ENCODE measurements at places on chromosomes 16 and 17.

- no peaks in the 10 kb centered on the region for H3K4me1 ChIP-seq
- no peaks in the 10 kb centered on the region for H3K36me3 ChIP-seq
- no peak overlapping the region for H3K27ac ChIP-seq
- peaks cover 3% of the 10 kb centered on the region for H3K27me3 ChIP-seq
- no peak overlapping the region for H3K4me3 ChIP-seq
Measured at GRCh38 chr16:55052348-55052734, 121.7 kb downstream of the IRX5 start.

GRCh38 chr16:68086860-68087268 is 1.7 kb downstream of the NFATC3 start:
- H3K36me3 ChIP-seq = no peaks in the 10 kb centered on the region
- H3K4me3 ChIP-seq = peak overlapping the region; percentile 71
- DNase-seq = peak; percentile 24
- peak overlapping the region; percentile 17 for H3K27ac ChIP-seq
- H3K27me3 ChIP-seq = no peaks in the 10 kb centered on the region

- no peak overlapping the region for H3K27ac ChIP-seq
- DNase-seq = no peak
- H3K27me3 ChIP-seq = no peaks in the 10 kb centered on the region
- H3K4me3 ChIP-seq = no peak overlapping the region
- H3K36me3 ChIP-seq = no peaks in the 10 kb centered on the region
Measured at GRCh38 chr17:73182616-73183310, 10.1 kb upstream of the COG1 start.

GRCh38 chr17:19773534-19773933 is 25.4 kb upstream of the ALDH3A1 start:
- H3K27me3 ChIP-seq = no peaks in the 10 kb centered on the region
- peaks cover 4% of the 10 kb centered on the region for H3K4me1 ChIP-seq
- no peak overlapping the region for H3K4me3 ChIP-seq

DNA sequence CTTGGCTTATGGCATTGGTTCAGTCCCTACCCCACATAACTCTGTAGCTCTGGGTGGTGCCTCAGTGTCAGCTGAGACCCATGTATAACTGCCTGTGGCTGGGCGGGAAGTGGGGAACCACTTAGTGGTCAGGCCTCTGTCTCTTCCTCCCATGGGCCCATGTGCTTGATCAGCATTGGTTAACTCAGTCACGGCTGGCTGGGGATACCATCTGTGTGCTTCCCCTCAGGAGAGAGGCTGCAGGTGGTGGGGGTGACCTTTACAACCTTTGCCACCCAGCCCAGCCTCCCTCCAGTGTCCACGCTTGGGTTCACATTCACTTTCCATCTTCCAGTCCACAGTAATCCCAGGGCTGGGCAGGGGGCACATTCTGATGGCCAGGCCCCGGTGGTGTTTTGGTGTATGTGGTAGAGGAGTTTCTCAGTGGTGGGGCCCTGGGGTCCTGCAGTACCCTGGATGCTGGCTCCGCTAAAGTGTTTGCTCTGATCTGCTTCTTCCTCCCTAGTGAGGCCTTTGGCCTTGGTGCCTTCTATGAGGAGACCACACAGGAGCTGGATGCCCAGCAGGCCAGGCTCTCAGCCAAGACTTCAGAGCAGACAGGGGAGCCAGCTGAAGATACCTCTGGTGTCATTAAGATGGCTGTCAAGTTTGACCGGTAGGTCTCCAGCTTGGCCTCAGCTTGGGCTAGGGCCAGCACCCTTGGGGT is 10.2 kb upstream of the NFATC3 start:
- peaks cover 5% of the 10 kb centered on the region for H3K4me1 ChIP-seq
- H3K27ac ChIP-seq = no peak overlapping the region
- no peak overlapping the region for H3K4me3 ChIP-seq
- peaks cover 22% of the 10 kb centered on the region for H3K36me3 ChIP-seq
- no peaks in the 10 kb centered on the region for H3K27me3 ChIP-seq

DNA sequence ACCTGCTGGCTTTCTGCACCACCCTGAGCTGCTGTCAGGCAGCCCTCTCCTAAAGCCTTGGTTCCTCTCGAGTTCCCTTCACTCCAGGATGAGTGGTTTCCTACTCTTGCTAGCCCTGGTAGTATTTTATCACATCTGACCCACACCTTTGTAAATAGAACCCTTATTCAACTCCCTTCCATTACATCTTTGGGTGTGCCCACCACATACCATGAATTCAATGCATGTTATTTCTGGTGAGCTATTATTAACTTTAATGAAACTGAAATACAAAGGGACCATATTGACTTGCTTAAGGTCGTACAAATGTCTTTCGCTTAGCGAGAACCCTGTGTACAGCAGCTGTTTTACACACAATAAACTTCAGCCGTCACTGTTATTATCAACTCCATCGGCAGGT is 521.3 kb downstream of the GRIN2A start:
- H3K36me3 ChIP-seq = no peaks in the 10 kb centered on the region
- no peak for DNase-seq
- no peaks in the 10 kb centered on the region for H3K4me1 ChIP-seq
- H3K27ac ChIP-seq = no peak overlapping the region

DNA sequence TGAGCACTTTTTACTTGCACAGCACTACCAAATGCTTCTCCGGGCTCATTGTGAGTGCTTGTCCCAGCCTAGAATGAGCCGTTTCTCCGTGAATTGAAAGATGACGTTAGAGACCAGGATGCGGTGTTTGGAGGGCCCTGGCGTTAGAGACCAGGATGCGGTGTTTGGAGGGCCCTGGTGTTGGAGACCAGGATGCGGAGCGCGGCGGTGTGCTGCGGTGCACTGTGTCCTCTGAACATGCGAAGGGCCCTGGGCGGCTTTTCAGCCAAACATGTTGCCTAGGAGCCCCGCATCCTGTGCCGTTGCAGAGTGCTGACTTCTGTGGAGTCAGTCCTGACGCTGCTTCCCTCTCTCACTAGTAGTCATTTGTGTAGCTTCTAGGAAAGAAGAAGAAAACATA is 42.7 kb downstream of the BANP start:
- H3K4me3 ChIP-seq = no peak overlapping the region
- H3K36me3 ChIP-seq = no peaks in the 10 kb centered on the region
- no peaks in the 10 kb centered on the region for H3K27me3 ChIP-seq
- no peak overlapping the region for H3K27ac ChIP-seq

DNA sequence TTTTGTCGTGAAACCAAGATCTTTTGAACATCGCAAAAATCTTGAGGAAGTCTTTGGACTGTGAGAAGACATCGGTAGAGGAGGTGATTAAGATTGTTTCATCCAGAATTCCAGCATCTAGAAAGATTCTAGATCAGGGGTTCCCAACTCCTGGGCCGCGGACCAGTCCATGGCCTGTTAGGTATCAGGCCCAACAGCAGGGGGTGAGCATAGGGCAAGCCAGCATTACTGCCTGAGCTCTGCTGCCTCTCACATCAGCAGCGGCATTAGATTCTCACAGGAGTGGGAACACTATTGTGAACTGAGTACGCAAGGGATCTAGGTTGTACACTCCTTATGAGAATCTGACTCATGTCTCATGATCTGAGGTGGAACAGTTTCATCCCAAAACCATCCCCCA is 600.6 kb upstream of the CDH11 start:
- H3K27me3 ChIP-seq = no peaks in the 10 kb centered on the region
- H3K36me3 ChIP-seq = no peaks in the 10 kb centered on the region
- no peak overlapping the region for H3K4me3 ChIP-seq
- no peaks in the 10 kb centered on the region for H3K4me1 ChIP-seq

GRCh38 chr17:14854691-14855090 is 410.4 kb downstream of the PMP22 start:
- no peak for DNase-seq
- H3K27ac ChIP-seq = no peak overlapping the region
- no peaks in the 10 kb centered on the region for H3K36me3 ChIP-seq
- H3K4me3 ChIP-seq = no peak overlapping the region

GRCh38 chr16:58532414-58532813 is 17.1 kb downstream of the SETD6 start:
- H3K27ac ChIP-seq = no peak overlapping the region
- DNase-seq = no peak
- no peaks in the 10 kb centered on the region for H3K4me1 ChIP-seq
- no peaks in the 10 kb centered on the region for H3K27me3 ChIP-seq
- no peak overlapping the region for H3K4me3 ChIP-seq

DNA sequence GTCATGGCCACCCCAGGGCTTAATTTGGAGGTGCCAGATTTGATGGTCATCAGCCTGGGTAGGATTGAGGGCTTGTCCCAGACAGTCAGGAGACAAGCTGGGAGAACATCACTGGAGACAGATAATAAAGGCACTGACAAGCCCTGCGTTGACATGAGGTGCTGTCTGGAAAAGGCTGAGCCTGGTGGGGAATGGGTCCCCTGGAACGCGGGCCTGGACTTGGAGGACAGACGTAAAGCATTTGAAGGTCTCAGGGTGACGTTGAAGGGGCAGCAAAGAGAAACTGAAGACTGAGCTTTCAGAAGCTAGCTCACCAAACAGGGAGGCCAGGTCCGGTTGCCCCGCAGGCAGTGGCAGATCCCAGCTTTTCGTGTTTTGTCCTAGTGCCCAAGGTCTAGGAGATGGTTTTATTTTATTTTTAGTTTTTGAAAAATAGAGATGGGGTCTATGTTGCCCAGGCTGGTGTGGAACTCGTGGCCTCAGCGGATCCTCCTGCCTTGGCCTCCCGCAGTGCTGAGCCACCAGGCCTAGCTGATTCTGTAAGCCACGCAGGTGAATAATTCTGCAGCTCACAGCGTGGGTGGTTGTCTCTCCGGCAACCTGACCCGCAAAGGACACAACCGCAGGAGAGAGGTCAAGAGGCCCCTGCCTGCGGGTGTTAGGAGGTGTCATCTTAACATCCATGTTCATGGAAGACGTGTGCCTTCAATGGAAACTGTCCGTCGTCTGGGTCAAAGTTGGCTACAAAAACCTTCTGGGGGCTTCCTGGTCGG is 37.6 kb downstream of the METRNL start:
- no peak overlapping the region for H3K4me3 ChIP-seq
- no peaks in the 10 kb centered on the region for H3K36me3 ChIP-seq
- H3K4me1 ChIP-seq = no peaks in the 10 kb centered on the region
- no peak overlapping the region for H3K27ac ChIP-seq

- H3K27me3 ChIP-seq = no peaks in the 10 kb centered on the region
- DNase-seq = peak; percentile 14
- H3K27ac ChIP-seq = no peak overlapping the region
- H3K4me3 ChIP-seq = no peak overlapping the region
- H3K36me3 ChIP-seq = no peaks in the 10 kb centered on the region
Measured at GRCh38 chr16:66103211-66103610, 263.3 kb upstream of the CDH5 start.

- no peak overlapping the region for H3K4me3 ChIP-seq
- no peaks in the 10 kb centered on the region for H3K4me1 ChIP-seq
- no peak for DNase-seq
- no peaks in the 10 kb centered on the region for H3K36me3 ChIP-seq
Measured at GRCh38 chr17:2750721-2751120, 1.3 kb upstream of the CCDC92B start.

DNA sequence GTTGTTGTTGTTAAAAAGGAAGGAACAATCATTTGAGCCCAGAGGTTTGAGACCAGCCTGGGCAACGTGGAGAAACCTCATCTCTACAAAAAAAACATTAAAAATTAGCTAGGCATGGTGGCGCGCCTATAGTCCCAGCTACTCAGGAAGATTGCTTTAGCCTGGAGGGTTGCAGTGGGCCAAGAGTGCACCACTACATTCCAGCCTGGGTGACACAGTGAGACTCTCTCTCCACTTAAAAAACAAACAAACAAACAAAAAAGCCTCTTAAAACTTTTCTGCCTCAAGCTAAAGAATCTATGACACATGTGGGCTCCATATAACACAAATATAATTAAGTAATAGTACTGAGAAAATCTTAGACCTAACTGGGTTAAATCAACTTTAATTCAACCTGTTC is 12.5 kb downstream of the MBTPS1 start:
- H3K4me3 ChIP-seq = no peak overlapping the region
- DNase-seq = no peak
- peaks cover 6% of the 10 kb centered on the region for H3K4me1 ChIP-seq
- peaks cover 2% of the 10 kb centered on the region for H3K36me3 ChIP-seq
- H3K27me3 ChIP-seq = no peaks in the 10 kb centered on the region

GRCh38 chr16:25366078-25366477 is 108.4 kb upstream of the ZKSCAN2 start:
- no peak for DNase-seq
- H3K27me3 ChIP-seq = no peaks in the 10 kb centered on the region
- H3K36me3 ChIP-seq = no peaks in the 10 kb centered on the region
- H3K4me1 ChIP-seq = no peaks in the 10 kb centered on the region
- H3K27ac ChIP-seq = no peak overlapping the region
- no peak overlapping the region for H3K4me3 ChIP-seq

DNA sequence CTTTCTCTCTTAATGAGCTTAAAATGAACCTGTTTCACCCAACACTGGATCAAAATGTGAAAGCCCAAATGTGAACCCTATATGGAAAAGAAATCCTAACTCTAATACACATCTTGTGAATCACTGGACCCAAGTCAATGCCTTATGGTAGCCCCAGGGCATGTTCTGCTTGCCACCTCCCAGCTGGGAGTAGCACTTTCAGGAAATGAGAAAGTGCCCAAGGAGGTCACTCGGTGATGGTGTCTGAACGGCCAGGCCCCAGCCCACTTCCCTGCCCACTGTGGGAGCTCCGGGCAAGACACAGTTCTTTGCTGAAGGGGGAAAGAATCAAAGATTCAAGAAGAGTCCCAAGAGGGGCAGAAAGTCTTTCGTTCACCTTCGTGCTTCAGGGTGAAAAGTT is 46.1 kb downstream of the GTF3C1 start:
- DNase-seq = no peak
- H3K4me1 ChIP-seq = no peaks in the 10 kb centered on the region
- H3K4me3 ChIP-seq = no peak overlapping the region

- H3K27me3 ChIP-seq = no peaks in the 10 kb centered on the region
- H3K4me1 ChIP-seq = no peaks in the 10 kb centered on the region
- H3K27ac ChIP-seq = no peak overlapping the region
- peak; percentile 71 for DNase-seq
- no peak overlapping the region for H3K4me3 ChIP-seq
- no peaks in the 10 kb centered on the region for H3K36me3 ChIP-seq
Measured at GRCh38 chr16:47392081-47392480, 68.8 kb downstream of the ITFG1 start.

DNA sequence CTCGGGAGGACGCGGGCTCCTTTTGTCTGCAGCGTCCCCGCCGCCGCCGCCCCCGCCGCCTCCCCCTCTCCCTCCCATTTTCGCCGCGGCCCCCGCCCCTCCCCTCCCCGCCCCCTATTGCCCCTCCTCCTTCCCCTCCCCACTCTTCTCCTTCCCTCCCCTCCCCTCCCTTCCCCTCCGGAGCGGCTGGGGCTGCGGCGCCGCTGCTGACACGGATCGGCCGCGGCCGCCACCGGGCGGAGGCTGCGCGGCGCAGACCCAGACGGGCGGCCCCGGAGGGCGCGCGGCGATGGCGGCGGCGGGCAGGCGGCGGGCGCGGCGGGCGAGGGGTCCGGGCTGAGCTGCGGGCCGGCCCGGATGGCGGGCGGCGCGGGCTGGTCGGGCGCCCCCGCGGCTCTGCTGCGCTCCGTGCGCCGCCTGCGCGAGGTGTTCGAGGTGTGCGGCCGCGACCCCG is at the start of gene RAB11FIP4:
RAB11FIP4 (plus strand) TSS at position 180 of the 454 bp plus-strand sequence; CDS start at position 358, 178 bp downstream.
- peak; percentile 23 for DNase-seq
- peaks cover 29% of the 10 kb centered on the region for H3K27me3 ChIP-seq
- no peaks in the 10 kb centered on the region for H3K4me1 ChIP-seq
- H3K4me3 ChIP-seq = no peak within 1 kb of the TSS

- DNase-seq = no peak
- no peaks in the 10 kb centered on the region for H3K36me3 ChIP-seq
- no peak overlapping the region for H3K27ac ChIP-seq
- no peaks in the 10 kb centered on the region for H3K27me3 ChIP-seq
Measured at GRCh38 chr16:52677501-52677900, 130.6 kb upstream of the TOX3 start.
